ENCODE measurements at places on chromosomes 7 and 10.

GRCh38 chr7:4809666-4810065, 34.2 kb downstream of the AP5Z1 start:
- DNase-seq = no peak

DNA sequence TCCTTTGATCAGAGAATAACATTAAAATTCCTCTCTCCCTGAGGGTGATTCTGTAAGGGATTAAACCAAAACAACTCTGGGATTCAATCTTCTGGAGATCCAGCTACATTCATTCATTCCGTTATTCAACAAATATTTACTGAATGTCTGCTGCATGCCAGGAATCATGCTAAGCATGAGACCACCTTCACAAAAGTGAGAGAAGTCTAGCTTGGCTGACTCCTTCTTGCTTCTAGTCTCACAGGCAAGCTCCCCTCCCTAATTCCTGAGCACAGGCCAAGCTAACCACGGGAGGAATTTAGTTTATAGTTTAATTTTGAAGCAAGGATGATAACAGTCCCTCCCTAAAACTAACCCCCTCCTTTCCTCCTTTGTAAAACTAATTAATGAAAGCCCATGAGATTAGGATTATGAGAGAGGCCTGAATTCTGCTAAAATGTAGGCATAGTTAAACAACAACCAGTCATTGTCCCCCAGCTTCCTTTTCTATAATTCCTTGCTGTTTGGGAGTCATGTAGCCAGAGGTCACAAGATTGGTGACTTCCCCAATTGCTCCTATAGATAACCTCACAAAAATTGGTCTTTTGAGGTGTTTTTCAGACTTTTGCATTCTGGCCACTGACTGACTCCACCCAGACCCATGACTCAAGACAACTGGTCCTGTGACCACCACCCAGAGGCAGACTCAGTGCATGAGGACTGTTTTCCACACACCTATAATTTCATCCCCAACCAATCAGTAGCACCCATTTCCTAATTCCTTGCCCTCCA, 113.5 kb downstream of the ITGB8 start:
- no peak for DNase-seq

GRCh38 chr10:6458814-6459213, 121.3 kb downstream of the PRKCQ start:
- no peak for DNase-seq

DNA sequence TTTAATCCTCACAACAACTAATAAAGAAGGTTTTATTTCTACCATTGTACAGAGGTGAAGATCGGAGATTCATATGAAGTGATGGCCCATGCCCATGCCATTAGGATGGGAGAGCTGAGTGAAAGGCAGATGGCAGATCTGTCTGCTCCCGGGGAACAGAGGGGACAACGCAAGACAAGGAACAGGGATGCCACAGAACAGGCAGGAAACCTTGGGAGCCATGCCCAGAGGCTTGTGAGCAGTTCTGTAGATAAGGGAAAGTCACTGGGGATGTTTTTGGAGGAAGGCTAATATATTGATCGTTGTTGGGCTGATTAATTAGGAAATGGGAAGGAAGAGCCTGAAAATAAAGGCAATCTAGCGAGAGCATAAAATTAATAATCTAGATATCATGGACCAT, 73.1 kb upstream of the ITGB1 start:
- DNase-seq = no peak

- no peak for DNase-seq
These were observed 10.2 kb upstream of the TMEM248 start for GRCh38 chr7:66910789-66911188.

- no peak for DNase-seq
These were observed 111.2 kb upstream of the STEAP1B start for GRCh38 chr7:22610951-22611757.

GRCh38 chr10:111392159-111392558, 315.3 kb downstream of the ADRA2A start:
- DNase-seq = no peak

- DNase-seq = peak; percentile 34
These were observed 61.3 kb upstream of the DNAAF5 start for GRCh38 chr7:664997-665735.

DNA sequence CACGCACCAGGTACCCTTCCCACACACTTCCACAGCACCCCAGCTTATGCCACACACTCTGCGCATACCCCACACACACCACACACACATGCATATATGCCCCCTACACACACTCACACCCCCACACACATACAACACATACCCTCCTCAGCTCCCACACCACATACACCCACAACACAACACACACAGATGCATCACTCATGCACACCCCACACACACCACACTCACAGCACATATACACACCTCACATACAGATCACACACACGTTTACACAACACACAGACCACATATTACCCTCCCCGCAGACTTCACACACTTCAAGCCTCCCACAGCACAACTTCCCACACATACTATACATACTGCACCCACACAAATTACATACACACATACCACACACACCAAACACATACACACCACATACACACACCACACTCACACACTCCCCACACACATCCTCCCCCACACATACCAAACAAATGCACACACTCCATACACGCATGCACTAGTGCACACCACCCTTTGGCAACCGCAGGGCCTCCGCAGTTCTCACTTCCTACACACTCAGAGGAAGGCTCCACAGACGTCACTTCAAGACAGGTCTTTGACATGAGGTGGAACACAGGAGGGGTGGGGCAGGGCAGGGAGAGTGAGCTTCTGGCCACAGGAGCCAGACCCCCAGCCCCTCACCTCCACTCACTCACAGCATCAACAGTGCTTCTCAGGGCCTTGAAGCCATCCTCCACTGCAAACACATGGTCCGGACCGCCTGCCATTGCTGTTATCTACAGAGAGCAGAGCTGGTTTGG, 18.5 kb upstream of the ANTXRL start:
- DNase-seq = no peak

GRCh38 chr7:1121886-1122831, 34.2 kb downstream of the GPER1 start:
- no peak for DNase-seq

GRCh38 chr7:76246804-76247389, 45.2 kb downstream of the SRRM3 start:
- DNase-seq = no peak

DNA sequence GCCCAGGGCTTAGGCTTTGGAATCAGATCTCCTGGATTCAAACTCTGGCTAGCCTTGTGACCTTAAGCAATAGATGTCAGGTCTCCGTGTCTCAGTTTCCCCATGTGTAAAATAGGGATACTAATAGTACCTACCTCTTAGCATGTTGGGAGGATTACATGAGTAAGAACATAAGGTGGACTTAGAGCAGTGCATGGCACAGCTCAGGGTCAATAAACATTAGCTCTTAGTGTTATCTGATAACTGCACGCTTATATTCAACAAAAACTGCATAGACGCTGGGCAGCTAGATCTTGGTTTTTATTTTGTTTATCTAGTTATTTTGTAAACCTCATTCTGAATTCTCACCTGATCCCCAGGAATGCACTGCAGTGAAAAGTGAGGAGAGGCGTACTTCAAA, 17.2 kb downstream of the TBXAS1 start:
- DNase-seq = no peak

DNA sequence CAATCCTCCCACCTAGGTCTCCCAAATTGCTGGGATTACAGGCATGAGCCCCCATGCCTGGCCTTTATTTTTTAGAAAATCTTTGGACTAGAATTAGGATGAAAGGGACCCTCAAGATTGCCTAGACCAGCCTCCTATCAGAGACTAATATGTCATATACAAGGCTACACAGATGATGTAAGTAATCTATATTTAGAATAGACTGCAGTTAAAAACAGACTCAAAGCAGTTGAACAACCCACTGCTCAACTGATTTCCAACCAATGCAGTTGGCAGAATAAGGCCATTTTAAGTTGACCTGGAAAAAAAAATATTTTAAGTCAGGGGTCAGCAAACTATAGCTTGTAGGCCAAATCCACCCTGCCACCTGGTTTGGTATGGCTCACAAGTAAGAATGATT, 27.7 kb downstream of the PSPH start:
- no peak for DNase-seq

DNA sequence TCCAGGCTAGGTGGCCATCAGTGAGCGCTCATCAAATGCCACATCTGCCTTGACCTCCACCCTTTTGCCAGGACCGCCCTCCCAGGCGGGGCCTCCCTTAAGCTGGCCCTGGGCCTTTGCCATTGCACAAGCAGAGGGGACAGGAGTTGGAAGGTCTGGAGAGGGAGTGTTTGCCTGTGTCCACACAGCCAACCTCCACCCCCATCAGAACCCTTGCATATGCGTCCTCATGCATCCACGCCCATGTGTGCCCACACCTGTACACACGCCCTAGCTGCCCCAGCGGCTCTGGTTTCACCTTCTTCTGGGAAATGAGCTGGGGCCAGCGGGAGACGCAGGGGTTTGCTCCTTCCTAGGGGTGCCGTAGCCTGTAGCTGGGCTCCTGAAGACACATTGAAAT, 64.0 kb downstream of the NEURL1 start:
- DNase-seq = no peak

DNA sequence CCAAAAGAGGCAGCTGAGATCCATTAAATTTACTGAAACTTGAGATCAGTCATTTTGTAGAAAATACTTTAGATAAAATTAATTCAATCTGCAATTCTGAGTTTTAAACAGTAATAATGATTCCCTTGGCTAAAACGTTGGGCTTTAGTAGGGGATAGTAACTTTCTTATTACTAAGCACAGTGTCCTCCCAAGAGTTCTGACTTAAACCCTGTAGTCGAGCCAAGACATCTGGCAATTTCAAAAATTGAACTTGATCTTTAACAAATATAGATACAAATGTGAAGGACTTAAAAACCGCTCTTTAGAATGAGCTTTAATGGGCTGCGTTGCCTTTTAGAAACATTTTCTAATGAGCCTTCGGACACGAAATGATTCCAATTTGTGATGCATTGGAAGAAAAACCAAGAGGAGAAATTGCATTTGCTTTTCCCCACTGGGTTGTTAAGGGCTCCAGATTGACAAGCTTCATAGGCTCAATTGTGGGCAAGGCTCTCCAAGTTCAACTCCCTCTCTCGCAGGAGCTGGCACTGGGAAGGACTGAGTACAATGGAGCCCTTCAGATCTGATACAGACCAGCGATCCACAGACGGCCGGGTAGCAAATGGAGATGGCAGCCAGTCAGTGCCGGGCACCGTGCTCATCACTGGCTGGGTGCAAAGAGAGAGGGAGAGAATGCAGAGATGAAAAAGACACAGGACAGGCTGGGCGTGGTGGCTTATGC, 921.3 kb upstream of the AUTS2 start:
- DNase-seq = no peak

GRCh38 chr7:112147793-112148361, 58.3 kb downstream of the DOCK4 start:
- no peak for DNase-seq

DNA sequence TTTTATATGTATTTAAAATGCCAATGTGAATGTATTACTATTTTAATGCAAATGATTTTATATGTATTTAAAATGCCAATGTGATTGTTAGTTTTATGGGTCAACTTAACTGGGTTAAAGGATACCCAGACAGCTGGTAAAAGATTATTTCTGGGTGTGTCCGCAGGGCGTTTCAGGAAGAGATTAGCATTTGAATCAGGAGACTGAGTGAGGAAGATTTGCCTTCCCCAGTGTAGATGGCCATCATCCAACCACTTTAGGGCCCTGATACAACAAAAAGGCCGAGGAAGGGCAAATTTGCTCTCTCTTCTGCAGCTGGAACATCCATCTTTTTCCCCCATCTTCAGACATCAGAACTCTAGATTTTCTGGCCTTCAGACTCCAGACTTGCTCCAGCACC, 116.2 kb downstream of the BAMBI start:
- no peak for DNase-seq

DNA sequence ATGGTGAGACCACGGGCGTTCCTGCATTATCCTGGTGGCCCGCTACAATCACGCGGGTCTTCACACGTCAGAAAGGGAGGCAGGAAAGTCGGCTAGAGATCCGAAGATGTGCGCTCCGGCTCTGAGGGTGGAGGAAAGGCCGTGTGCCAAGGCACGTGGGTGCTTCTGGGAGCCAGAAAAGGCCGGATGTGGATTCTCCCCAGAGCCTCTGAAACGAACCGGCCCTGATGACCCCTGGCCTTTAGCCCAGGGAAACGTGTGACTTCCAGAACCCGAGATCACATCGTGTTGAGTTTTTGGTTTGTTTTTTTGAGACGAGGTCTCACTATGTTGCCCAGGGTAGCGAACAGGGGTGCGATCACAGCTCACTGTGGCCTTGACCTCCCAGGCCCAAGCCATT, 244.2 kb downstream of the ELFN1 start:
- DNase-seq = no peak

DNA sequence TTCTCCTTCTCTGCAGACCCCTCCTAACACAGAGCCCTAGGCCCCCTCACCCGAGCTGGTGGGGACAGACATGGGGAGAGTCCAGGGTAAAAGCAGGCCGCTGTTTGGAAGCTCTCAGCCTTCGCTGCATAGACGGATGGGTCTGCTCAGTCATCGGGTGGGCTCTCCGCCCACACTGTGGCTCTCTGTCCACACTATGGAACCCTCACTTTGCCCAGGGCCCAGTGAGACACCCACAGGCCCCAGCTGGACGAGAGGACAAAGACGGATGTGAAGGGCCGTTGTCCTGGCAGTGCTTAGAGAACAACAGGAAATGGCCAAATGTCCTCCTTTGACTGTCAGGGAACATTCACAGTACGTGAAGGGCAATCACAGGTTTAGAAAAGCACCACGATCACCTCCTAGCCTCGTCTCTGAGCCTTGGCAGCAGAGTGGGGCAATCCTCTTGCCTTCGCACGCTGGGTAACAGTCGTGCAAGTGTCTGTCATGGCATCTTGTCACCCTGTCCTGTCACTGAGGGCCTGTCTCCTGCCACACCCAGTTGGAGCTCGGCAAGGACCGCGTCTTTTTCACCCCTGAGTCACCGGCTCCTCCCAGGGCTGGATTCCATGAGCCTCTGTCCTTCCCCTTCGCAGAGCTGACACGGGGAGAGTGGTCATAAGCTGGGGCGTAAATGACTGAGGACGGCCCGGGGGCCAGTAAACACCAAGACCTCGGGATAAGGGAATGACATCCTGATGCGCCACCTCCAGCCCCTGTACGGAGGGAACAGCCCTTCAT, 80.6 kb downstream of the PRKAG2 start:
- peak; percentile 34 for DNase-seq

DNA sequence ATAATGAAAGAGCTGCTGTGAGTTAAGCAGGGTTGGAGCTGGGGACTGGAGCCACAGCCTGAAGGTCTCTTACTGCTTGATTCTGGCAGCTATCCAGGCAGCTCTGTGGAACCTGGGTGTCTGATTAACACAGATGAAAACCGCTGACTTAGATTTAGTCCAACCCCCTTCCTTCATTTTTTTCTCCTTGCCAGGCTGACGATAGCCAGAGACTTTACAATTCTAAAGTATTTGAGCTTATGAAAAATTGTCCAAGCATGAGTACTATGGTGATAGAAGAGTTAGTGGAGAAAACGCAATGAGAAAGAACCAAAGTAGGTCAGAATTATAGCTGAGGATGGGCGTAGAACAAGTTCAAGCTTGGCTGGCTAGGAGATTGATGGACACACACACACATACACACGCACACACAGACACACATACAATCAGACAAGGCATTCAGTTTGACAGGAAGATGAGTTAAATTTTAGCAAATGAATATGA, 13.5 kb upstream of the GPR85 start:
- DNase-seq = peak; percentile 8

- DNase-seq = peak; percentile 44
These were observed 39.0 kb downstream of the TET1 start for GRCh38 chr10:68598978-68599770.

Data from AG08396 (cell line).